ENCODE measurements at places on chromosomes 7 and 10. TPM values are rescaled to one million over a fixed set of nuclear protein-coding genes. Genes with fewer than 3 reads are reported as not detected.

DNA sequence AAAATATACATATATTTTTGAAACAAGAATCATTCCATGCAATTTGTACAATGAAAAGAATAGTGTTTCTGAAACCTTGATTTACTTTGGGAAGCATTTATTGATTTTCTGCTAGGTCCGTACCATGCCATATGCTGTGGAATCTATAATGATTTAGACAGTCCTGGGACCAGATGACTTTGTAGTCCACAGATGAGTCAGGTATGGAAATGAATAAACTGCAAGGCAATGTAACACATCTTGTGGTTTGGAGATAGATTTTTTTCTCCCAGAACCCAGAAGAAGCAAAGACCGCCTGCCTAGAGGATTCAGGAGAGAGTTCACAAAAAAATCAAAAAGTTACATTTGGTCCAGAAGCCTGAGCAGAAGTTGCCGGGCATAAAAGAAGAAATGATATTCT lies 190.4 kb downstream of the GPR37 start:
- H3K4me1 ChIP-seq: no peaks in the 10 kb centered on the region
- no peaks in the 10 kb centered on the region for H3K36me3 ChIP-seq
- no peak for DNase-seq
- no peaks in the 10 kb centered on the region for H3K27me3 ChIP-seq
- no peak overlapping the region for H3K4me3 ChIP-seq
- H3K27ac ChIP-seq: no peak overlapping the region

DNA sequence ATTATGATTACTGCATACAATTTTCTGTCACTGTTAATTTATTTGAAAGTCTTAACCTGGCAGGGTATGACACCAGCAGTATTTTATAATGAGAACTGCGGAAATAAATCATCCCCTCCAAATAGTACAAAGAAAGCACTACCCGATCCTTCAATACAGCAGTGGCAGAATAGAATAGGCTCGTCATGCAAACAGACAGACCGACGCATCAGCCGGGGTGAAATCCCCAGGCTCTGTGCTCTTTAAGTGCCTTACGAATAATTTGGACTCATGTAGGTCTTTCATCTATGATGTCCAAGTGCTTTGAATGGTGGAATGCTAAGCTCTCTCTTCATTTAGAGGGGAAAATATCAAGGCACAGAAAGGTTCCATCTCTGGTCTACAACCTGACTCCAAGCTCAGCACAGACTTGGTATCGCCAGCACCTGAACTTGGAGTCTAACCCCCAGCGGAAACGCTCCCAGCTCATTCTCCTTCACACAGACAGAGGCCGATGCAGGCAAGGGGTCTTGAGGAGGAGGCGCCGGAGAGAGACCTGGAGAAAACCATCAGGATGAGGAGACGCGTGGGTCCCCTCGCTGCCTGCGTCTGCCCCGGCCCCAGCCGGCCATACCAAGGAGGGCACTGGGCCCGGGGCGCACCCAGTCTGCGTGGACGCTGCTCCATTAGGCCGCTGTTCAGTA lies 568.1 kb upstream of the MKI67 start:
- no peak overlapping the region for H3K27ac ChIP-seq
- no peaks in the 10 kb centered on the region for H3K27me3 ChIP-seq
- DNase-seq: no peak
- H3K4me3 ChIP-seq: no peak overlapping the region
- H3K4me1 ChIP-seq: no peaks in the 10 kb centered on the region

GRCh38 chr10:62050346-62050892 lies 148.9 kb downstream of the ARID5B start:
- H3K27me3 ChIP-seq: no peaks in the 10 kb centered on the region
- peaks cover 11% of the 10 kb centered on the region for H3K4me1 ChIP-seq
- peak overlapping the region; percentile 28 for H3K4me3 ChIP-seq
- H3K27ac ChIP-seq: peak overlapping the region; percentile 89
- no peaks in the 10 kb centered on the region for H3K36me3 ChIP-seq

GRCh38 chr10:74186678-74187077 lies 35.7 kb downstream of the ADK start:
- H3K4me1 ChIP-seq: peaks cover 21% of the 10 kb centered on the region
- no peak overlapping the region for H3K4me3 ChIP-seq
- H3K36me3 ChIP-seq: no peaks in the 10 kb centered on the region

DNA sequence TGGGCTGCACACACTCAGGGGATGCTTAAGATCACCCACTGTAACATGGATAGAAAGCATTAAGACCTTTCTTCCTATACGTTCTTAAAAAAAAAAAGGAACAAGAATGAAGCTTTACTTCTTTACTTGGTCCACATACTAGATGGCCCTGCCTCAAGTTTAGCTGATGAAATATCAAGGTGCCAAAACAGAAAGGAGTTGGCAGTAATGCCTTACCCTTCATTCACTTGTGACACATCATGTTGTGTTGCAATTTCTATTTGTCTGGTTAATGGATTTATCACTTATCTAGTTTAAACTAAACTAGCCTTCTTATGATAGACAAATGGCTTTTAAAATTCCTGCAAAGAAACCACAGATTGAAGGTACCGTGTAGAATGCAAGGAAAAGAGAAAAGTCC lies 720.3 kb downstream of the CCSER2 start:
- H3K27ac ChIP-seq: no peak overlapping the region
- H3K4me1 ChIP-seq: no peaks in the 10 kb centered on the region
- H3K27me3 ChIP-seq: no peaks in the 10 kb centered on the region
- DNase-seq: no peak
- no peak overlapping the region for H3K4me3 ChIP-seq

The HOGA1 gene
- 1.1 TPM for total RNA-seq

The ZNF804B gene
- 49.1 TPM for total RNA-seq
